Uterine smooth muscle cell (primary cell): ENCODE measurements at places on chromosomes 4 and X. TPM values are rescaled to one million over a fixed set of nuclear protein-coding genes. Genes with fewer than 3 reads are reported as not detected.

Gene SATL1
- under 0.01 TPM in 1 of 2 replicates, not detected in the other for total RNA-seq

Gene SPANXA1
- not detected in 2 replicates for total RNA-seq

Gene GLRB
- 15.4 and 18.9 TPM in 2 replicates for total RNA-seq

Gene TCEAL9
- total RNA-seq = 145 and 153 TPM in 2 replicates

Gene AR
- 9.4 and 16.6 TPM in 2 replicates for total RNA-seq

Gene ZFP92
- 0.33 and 0.50 TPM in 2 replicates for total RNA-seq

Gene PNCK
- total RNA-seq = 1.2 TPM in 1 of 2 replicates, not detected in the other

Gene DSPP
- not detected in 2 replicates for total RNA-seq

Gene CMC4
- total RNA-seq = 8.3 and 10.5 TPM in 2 replicates

Gene ASMT
- total RNA-seq = not detected in 2 replicates

Gene PI4K2B
- 28.6 and 54.1 TPM in 2 replicates for total RNA-seq

Gene RTL5
- total RNA-seq = 1.8 and 2.2 TPM in 2 replicates

Gene SSX4B
- total RNA-seq = not detected in 2 replicates

Gene MCTS1
- total RNA-seq = 30.6 and 48.9 TPM in 2 replicates

Gene SLC16A2
- total RNA-seq = 5.9 and 14.4 TPM in 2 replicates

Gene SSX2
- total RNA-seq = not detected in 2 replicates

Gene HERC3
- 18.9 and 23.4 TPM in 2 replicates for total RNA-seq

Gene F8A3
- 2.5 TPM in 1 of 2 replicates, not detected in the other for total RNA-seq

Gene ARAP2
- 9.1 and 9.9 TPM in 2 replicates for total RNA-seq
